NCI-H146 (cell line): ENCODE measurements at places on chromosomes 5 and 9.

DNA sequence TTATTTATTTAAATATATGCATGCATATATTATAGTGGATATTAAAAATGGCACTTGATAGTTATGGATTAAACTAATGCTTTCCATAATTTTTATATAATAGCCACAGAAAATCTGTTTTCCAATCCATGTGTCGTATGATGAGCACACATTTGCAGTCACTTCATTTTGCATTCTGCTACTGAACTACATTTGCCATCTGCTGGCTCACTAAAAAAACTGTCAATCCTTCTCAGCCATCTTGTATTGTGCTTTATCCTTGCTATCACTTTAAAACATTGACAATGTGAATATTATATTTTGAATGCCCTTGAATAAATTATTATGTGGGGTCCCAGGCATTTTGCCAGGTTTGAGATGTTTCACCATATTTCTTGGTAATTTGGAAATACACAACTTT is 586.6 kb downstream of the DNAH5 start:
- no peak for DNase-seq

DNA sequence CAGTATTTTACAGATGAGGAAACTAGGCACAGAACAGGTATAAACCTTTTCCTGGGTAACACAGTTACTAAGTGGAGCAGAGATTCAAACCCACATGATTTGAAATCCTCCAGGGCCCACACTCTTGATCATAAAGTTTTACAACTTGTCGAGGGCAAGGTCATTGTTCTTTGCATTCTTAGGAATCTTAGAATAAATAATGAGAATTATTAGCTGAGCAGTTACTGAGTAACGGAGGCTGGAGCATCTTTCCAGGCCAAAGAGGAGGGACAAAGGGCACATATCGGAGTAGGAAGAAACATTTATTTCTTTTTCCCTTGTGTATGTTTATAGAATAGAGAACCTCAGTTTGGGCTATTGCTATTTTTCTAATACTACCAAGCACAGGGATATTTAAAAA is 27.1 kb upstream of the F2R start:
- DNase-seq, result no peak

DNA sequence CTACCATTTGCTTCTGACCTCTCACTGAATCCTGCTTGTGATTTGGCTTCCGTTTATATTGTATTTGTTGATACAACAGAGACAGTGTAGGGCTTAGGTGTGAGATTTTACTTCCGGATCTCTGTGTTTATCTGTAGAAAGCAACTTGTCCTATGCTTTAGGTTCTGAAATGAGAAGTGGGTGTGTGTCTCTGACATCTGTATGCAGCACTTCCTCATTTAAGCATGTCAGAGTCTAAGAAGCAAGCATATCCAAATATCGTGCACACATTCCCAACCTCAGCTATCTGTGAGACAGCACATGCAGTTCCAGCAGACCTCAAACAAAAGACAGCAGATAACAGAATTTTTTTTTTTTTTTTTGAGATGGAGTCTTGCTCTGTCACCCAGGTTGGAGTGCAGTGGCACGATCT is 16.3 kb downstream of the KLF9 start:
- DNase-seq, result no peak

DNA sequence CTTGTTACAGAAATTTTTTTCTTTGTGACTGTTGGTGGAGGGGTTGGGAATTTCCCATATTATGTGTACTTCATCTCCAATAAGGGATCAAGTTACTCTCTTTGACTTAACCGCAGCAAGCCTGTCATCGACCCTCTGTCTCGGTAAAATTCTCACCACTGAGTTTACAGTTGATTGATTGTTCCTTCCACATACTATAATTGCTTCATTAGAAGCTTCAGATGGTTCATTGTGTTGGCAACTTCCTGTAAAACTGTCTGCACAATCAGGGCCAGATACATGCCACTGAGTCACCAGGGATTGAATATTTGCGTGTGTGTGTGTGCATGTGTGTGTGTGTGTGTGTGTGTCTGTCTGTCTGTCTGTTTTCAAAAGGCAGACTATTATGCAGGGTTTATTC is 176.6 kb downstream of the ZNF462 start:
- DNase-seq, result peak; percentile 44

- DNase-seq, result no peak
These were observed 6.6 kb downstream of the EEIG1 start for GRCh38 chr9:127974001-127974768.

DNA sequence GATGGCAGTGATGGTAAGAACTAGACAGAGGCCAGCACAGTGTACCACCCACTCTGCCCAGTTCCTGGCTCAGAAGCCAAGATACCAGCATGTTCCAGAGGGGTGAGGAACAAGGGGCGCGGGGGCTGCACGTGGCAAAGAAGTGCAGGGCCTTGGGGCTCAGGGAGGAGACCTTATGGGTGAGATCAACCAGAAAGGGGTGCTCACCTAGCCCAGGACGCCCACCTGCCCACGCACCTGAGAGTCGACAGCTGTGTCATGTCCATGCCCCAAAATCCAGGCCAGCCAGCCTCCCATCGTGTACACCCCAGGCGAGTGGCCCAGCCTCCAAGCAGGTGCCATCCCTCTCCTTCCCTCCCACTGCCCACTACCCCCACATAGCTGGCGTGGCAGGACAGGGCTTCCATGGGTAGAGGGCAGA is 34.9 kb downstream of the BICD2 start:
- DNase-seq, result no peak

GRCh38 chr9:133978899-133979272 is 13.2 kb downstream of the VAV2 start:
- DNase-seq, result no peak

DNA sequence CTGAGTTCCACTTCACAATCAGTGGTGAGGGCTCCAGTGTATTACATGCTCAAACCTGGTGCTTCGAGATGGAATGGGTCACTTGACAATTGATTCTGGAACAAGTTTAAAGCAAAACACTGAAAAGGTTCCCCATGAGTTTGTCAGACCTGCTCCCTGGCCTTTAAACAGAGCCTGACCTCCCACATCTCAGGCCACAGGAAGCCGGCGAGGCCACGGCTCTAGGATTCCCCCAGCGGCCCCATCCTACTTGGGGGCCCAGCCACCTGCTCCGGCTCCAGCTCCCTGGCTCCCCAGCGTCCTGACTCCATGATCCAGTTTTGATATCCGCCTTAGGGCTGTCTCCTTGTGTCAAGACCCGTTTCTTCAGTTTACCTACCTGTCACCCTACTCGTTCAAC is 62.0 kb downstream of the TTLL11 start:
- no peak for DNase-seq

- DNase-seq, result no peak
These were observed 10.7 kb downstream of the IDNK start for GRCh38 chr9:83633676-83634075.
